T-helper 1 cell (primary cell): ENCODE measurements at places on chromosomes 12 and 14.

DNA sequence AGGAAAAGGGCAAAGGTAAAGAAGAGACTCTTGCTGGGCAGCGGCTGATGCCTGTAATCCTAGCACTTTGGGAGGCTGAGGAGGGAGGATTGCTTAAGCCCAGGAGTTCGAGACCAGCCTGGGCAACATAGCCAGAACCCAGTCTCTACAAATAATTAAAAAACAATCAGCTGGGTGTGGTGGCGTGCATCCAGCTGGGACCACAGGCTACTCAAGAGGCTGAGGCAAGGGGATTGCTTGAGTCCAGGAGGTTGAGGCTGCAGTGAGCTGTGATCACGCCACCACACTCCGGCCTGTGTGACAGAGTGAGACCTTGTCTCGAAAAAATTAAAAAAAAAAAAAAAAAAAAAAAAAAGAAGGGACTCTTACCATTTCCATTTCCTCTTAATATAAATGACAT is 100.4 kb upstream of the USP44 start:
- no peak for DNase-seq

DNA sequence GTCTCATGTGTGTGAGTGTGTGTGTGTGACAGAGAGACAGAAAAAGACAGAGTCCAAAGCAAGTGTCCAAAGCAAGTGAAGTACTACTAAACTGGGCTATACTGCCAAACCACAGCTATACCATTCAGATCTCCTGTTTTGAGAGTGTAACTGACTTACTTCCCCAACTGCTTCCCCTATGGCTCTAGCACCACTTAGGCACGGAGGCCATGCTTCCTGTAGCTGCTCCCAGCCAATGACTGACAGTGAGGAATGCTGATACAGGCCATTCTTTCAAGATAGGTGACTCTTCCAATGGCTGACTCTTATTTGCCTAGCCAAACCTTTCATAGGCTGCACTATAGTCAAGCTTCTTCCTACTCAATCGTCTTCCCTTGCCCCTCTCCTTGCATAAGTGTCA is 393.2 kb downstream of the BCAT1 start:
- no peak for DNase-seq

- no peak for DNase-seq
These were observed 10.2 kb downstream of the ARHGAP5 start for GRCh38 chr14:32087173-32087861.

DNA sequence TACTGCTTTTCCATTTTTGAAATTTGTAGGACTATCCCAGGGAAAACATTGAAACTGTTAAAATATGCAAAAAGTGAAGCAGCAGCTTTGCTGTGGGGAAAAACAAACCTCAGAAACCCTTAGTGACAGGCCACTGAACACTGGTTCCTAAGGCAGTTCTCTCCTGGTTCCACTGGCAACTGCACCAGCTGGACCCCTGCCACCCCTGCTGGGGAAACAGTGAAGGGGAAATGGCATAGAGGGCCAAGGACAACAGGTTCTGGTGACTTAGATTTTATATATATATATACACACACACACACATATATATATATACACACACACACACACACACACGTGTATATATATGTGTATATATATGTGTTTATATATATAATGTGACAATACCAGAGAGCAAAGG is 16.2 kb upstream of the KRT7 start:
- DNase-seq, result no peak

DNA sequence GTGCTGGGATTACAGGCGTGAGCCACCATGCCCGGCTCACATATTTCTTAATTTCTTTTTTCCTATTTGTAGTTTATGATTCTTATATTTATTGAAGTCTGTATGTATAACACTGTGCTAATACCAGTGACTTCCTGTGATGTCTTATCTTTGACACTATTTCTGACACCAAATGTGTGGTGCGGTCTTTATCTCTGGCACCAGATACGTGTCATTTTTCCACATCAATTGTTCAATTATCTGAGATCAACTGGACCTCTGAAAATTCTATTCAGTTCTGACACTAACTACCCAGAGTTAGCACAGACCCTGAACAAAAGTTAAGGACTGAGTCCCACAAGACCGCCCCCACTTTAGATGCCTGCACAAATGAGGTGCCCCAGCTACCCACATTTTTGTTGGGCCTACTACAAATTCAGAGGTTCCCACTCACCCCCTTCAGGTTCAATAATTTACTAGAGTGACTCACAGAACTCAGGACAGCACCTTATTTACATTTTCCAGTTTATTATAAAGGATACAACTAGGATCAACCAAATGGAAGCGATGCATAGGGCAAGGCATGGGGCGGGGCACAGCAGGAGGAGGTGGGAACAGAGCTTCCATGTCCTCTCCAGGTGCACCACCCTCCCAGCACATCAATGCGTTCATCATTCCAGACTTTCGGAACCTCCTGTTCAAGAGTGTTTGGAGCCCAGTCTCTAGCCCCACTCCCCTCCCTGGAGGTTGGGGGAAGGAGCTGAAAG is 11.6 kb upstream of the SRSF9 start:
- no peak for DNase-seq

DNA sequence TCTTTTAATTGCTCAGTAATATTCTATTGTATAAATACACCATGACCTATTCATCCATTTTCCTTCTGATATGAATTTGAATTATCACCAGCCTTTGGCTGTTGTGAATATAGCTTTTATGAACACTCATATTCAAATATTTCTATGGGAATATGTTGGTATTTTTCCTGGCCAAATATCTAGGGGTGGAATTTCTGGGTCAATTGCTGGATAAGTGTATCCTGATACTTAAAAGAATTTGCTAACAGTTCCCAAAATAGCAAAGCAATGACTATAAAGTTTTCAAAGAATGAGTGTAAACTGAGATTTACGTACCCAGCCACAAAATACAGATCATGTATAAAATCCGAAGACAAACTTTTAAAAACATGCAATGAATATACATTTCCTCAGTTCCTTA is 148.7 kb upstream of the CLEC14A start:
- DNase-seq, result no peak

DNA sequence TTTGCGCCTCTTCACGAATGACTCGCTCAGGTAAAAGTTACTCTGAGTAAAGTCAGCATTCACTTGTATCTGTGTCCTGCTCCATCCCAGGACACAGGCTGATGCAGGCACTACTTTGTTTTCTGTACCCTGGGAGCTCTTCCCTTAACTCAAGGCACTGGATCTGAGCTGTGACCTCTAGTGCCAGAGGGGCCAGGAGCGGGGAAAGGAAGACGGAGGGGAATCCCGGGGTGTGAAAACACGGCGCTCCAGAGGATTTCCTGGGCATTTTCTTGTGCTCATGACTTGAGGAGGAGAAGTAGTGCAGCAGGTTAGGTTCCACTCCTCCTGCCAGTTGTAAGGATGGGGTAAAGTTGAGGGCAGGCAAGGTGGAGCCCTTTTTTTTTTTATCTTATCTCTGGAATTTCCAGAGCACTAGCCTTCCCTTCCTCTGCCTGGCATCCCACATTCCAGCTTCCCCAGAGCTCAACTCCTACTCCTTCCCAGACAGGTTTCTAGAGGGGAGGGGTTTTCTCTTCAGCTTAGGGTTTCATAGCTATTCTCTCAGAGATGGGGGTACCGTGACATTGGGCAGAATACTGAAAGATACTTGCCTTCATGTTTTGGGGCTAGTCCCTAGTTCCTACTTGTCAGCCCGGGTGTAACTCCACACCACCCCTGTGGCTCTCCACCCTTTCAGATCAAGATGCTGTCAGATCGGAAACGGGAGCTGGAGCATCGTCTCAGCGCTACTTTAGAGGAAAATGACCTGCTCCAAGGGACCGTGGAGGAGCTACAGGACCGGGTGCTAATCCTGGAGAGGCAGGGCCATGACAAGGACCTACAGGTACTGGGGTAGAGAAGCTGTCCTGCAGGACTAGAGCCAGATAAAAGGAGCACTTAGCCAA is 52.3 kb downstream of the RAB35 start:
- DNase-seq, result no peak

DNA sequence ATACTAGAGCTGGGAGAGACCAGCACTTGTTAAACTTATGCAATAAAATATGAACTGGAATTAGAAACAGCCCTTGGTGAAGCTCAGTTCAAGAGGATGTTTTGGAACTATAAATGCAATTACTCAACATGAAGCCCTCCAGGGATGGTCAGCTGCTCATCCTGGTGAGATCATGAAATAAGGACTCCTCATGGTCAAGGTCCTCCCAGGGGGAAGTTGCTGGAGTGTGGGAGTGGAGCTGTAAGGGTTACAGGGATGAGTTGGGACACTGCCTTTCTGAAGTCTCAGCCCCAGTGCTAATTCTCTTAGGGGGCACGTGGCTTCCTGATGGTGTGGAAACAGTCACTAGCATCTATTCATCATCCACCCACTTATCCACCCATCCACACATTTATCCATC is 301.7 kb upstream of the SFSWAP start:
- no peak for DNase-seq

- no peak for DNase-seq
These were observed 103.9 kb upstream of the DIO3 start for GRCh38 chr14:101457301-101457935.

DNA sequence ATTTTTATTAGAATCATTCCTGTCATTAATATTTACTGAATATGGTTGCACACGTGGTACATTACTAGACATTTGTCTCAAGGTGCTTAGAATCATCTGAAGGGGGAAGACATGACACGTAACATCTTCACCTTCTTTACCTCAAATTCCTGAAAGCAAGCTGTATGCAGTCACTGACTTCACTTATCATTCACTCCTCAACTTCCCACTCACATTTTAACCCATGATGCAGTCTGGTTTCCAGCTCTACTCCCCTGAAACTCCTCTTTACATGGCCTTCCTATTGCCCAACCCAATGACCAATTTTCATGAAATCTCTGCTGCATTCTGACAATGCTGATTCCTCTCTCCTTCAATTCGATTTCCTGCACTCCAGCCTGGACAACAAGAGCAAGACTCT is 5.8 kb upstream of the PSMC6 start:
- no peak for DNase-seq

DNA sequence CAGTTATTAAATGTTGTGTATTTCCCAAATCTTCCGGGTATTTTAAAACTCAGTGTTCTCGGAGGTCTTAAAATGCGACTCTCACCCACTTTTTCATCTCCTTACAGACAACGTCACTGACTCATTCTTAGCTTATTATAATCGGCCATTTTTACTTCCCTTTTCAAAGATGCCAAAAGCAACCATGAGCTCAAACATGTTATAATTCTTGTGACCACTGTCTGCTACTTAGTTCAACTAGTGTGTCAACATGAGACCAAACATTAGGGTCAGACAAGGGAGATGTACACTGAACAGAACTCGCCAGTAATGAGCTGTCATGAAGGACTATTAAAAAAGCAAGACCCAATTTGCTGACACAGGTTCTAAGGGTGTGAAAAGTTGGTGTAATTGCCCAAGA is 4.2 kb upstream of the GRIP1 start:
- no peak for DNase-seq

GRCh38 chr12:104734541-104735095 is 223.5 kb downstream of the SLC41A2 start:
- DNase-seq, result no peak

- DNase-seq, result no peak
These were observed 147.3 kb downstream of the RBM19 start for GRCh38 chr12:113818833-113819232.

DNA sequence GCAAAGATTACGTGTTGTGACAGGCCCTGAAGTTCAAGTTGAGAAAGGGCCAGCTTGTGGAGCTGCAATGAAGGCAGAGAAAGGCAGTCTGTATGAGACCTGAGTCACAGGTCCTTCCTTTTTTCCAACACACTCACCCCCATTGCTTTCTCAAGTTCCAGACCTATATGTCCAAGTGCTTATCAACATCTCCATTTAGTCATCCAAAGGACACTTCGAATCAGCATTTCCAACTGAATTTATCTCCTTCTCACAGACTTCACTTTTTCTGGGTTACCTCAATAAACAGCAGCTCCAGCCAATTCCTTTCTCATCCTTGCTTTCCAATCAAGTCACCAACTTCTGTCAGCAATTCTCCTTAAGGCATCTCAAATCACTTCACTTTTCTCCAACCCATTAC is 56.4 kb upstream of the KIF21A start:
- DNase-seq, result no peak

- no peak for DNase-seq
These were observed 72.2 kb downstream of the DENND5B start for GRCh38 chr12:31518680-31519227.

GRCh38 chr12:80038062-80038560 is 61.2 kb upstream of the OTOGL start:
- DNase-seq, result no peak

DNA sequence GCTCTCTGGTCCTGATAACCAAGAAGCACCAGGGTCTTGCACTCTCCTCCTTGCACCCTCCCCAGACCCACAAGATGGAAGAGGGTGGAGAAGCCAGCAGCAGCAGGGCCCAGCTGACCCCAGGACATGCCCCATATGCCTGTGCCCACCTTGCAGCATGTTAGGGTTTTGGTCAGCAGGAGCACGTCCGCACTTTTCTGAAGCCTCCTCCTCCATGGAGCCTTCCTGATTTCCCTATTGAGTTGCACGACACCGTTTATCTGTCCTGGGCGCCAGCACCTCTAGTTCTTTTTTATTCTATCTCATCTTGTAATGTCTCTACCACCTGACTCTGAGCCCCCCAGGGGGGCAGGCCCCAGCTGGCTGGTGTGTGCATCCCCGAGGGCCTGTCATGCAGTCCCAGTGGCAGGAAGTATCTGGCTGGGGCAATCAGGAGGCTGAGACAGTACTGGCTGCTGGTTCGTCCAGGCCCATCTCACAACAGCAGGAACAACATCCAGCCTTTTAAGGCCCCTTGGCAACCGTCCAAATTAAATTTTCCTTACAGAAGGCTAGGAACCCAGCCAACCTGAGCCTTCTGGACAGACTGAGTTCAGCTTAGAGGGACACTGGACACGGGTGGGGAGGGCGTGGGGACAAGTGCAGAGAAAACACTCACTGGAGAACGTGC is 39.6 kb downstream of the CCDC85C start:
- no peak for DNase-seq

DNA sequence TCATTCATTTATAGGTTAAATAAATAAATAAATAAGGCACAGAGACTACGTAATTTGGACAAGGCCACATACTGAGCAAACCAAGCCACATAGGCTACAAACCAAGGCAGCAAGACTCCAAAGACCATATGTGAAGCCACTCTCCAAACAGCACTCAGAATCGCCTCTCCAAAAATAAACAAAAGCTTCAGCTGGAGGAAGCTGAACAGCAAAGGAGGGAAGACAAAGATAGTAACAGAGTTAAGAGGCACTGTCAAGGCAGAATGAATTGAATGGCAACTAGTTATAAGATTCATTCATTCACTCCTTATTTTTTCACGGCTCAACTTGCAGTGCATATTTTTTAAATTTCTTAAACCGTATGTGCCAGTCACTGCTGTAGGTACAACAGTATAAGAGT is 200.5 kb upstream of the GRIP1 start:
- no peak for DNase-seq

- no peak for DNase-seq
These were observed 249.9 kb downstream of the CCDC91 start for GRCh38 chr12:28440081-28440608.
